ENCODE measurements at places on chromosomes 11 and 22.

- DNase-seq = no peak
Measured at GRCh38 chr11:76665921-76666351, 4.6 kb downstream of the LRRC32 start.

- peak; percentile 66 for DNase-seq
Measured at GRCh38 chr11:66488957-66489356, 8.7 kb downstream of the DPP3 start.

DNA sequence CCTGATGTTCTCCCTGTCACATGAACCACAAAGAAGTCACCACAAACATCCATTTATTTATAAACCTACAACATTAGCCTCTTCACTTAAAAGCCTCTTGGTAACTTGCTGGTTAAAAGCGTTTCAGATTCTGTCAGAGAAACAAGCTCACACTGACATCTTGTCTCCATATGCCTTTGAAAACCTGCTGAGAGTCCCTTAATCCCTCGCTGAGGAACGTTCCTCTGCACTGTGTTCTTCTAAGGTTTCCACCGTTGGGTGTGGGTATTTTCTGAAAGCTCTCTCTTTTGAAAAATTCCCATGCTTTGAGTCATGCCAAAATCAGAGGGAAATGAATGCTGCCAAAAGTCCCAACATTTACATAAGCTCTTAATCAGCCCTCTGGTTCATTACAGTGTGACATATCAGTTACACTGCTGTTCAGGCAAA lies 149.8 kb downstream of the CCDC34 start:
- no peak for DNase-seq

- no peak for DNase-seq
Measured at GRCh38 chr22:17589810-17590375, 26.6 kb downstream of the SLC25A18 start.

Measured in NCI-H146 (cell line).